Activated naive CD8-positive, alpha-beta T cell treated with anti-CD3 and anti-CD28 coated beads, Interleukin-2, amount 10 ng/mL, durations not matched to agents 7 days and 5 days (primary cell): ENCODE measurements at places on chromosomes 5 and 9. TPM values are rescaled to one million over a fixed set of nuclear protein-coding genes. Genes with fewer than 3 reads are reported as not detected.

DNA sequence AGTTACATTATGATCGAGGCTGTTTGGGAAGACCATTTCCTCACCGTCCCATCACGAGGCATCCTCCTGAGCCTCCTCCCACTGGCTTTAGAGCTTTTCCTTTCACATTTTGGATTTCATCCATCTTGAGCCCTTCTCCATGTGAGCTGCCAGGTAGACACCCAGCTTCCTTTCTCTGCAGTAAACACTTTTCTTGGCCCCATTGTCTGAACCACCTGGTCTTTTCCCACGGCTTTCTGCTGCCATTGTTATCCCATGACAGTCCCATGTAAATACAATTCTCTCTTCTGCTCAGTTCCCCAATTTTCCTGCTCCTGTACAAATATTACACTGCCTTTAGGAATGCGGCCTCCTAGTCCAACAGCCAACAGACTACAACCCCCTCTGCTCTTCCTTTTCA, 24.1 kb downstream of the UBE2QL1 start:
- no peak overlapping the region for H3K4me3 ChIP-seq
- no peaks in the 10 kb centered on the region for H3K4me1 ChIP-seq
- DNase-seq: no peak
- H3K27me3 ChIP-seq: peaks cover 6% of the 10 kb centered on the region
- no peak overlapping the region for H3K27ac ChIP-seq
- H3K36me3 ChIP-seq: no peaks in the 10 kb centered on the region

DNA sequence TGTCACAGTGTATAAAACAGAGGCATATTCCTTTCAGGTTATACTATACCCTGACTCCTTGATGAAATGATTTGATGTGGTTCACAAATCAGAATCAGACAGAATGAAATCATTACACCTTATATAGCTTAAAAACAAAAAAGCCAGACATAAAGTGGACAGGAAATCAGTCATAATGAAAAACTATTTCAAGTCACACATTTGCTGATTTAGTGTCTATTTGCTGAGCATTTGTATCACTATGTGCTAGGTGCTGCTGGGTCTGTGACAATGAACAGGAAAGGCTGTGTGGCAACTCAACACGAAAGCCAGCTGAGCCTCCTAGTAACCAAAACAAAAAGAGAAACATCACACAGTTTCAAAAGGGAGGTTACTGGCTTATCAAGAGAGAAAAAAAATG, 194.0 kb downstream of the EFNA5 start:
- no peaks in the 10 kb centered on the region for H3K36me3 ChIP-seq
- no peak overlapping the region for H3K4me3 ChIP-seq
- H3K27ac ChIP-seq: no peak overlapping the region
- peaks cover 3% of the 10 kb centered on the region for H3K4me1 ChIP-seq
- peaks cover 16% of the 10 kb centered on the region for H3K27me3 ChIP-seq
- no peak for DNase-seq

DNA sequence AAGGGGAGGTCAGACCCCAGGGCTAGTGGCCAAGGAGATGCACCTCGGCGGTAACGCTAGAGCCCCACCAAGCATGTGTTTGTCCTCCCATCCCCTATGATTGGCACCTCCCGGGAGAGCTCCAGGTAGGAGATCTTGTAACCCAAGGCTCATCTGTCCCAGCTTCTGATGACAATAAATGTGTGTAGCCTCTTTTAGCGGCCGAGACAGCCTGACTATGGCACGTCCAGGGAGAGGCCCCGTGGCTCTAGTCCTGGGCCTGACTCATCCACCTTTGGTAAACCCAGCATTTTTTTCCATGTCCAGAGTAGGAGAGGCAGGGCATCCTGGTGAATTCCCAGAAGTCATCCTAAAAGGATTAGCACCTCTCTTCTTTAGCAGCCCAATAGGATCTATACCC, 39.2 kb downstream of the IRF1 start:
- peaks cover 65% of the 10 kb centered on the region for H3K36me3 ChIP-seq
- peaks cover 49% of the 10 kb centered on the region for H3K4me1 ChIP-seq
- H3K27me3 ChIP-seq: no peaks in the 10 kb centered on the region
- DNase-seq: no peak

GRCh38 chr9:3049636-3050035, 205.7 kb upstream of the PUM3 start:
- H3K36me3 ChIP-seq: no peaks in the 10 kb centered on the region
- H3K4me3 ChIP-seq: no peak overlapping the region
- no peaks in the 10 kb centered on the region for H3K4me1 ChIP-seq
- H3K27ac ChIP-seq: no peak overlapping the region
- peaks cover 2% of the 10 kb centered on the region for H3K27me3 ChIP-seq

- H3K36me3 ChIP-seq: no peaks in the 10 kb centered on the region
- H3K27me3 ChIP-seq: peaks cover 19% of the 10 kb centered on the region
- no peak overlapping the region for H3K27ac ChIP-seq
- H3K4me3 ChIP-seq: no peak overlapping the region
Observed at GRCh38 chr9:69678843-69679538, 6.8 kb upstream of the APBA1 start.

DNA sequence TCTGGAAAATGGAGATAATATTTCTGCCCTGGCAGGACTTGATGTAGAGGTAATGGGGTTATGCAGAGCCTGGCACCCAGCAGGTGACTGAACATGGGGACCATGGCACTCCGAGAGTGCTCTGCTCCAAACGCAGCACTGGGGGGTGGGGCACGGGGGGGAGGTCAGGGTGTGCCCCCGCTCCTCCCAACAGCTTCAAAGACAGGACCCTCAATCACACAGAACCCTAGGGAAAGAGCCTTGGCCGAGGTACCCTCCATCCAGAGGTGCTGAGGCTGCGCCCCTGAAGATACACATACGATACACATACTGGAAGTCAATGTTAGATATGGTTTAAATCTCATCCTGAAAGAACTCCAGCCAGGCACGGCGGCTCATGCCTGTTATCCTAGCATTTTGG, 26.6 kb upstream of the CEP72 start:
- no peak for DNase-seq
- peaks cover 27% of the 10 kb centered on the region for H3K27me3 ChIP-seq
- H3K36me3 ChIP-seq: no peaks in the 10 kb centered on the region
- H3K27ac ChIP-seq: no peak overlapping the region
- H3K4me1 ChIP-seq: peaks cover 4% of the 10 kb centered on the region

DNA sequence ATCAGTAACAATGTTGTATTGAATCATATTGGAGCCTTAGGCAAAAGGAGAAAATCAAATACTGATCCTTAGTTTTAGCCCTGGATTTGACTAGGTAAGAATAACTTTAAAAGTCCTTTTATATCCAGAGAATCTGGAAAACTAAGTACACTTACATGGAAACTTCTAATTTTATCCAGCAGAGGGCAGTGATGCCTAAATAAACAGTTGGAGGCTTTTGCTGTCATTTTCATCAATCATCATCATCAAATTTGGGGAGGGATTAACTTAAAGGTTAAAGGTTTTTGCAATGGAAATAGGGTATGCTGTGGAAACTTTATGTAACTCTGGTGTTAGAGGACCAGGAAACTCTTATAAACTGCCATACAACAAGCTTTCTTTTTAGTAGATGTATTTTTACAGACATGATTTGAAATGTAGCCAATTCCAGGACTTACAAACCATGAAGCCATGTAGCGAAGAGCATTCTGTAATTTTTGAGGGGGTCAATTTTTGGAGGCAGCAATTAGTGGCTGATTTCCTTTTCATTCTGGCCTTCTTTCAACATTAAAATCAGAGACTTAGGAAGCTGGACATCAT, 112.7 kb downstream of the OSTF1 start:
- DNase-seq: no peak
- H3K27me3 ChIP-seq: peaks cover 2% of the 10 kb centered on the region
- no peak overlapping the region for H3K4me3 ChIP-seq
- no peaks in the 10 kb centered on the region for H3K36me3 ChIP-seq
- no peak overlapping the region for H3K27ac ChIP-seq
- H3K4me1 ChIP-seq: peaks cover 2% of the 10 kb centered on the region

- H3K36me3 ChIP-seq: peaks cover 1% of the 10 kb centered on the region
- H3K4me1 ChIP-seq: peaks cover 13% of the 10 kb centered on the region
- H3K27ac ChIP-seq: peak overlapping the region; percentile 65
- no peak for DNase-seq
Observed at GRCh38 chr5:77379558-77380061, 112.5 kb downstream of the WDR41 start.

DNA sequence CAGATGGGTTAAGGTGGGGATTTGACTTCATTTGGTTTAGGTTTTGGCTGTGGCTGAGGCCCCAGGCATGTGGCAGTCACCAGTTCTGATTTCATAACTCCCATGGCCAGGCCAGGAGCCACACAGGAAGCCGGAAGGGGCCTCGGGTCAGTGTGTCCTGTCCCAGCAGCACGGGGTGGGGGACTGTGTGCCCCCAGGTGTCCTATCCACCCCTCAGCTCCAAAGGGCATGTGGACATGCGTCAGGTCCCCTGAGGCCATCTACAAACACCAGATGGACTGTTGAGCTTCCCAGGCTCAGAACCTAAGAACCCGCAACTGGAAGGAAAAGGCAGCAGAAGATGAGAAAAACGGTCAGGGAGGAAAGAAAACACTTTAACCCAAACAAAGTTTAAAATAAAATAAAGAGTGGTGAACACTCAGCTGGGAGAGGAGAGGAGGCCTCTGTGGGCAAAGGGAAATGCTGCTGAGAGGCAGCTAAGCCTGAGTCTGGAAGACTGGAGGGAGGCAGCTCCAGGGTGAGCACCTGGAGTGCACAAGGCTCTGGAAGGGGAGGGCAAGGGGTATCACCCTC, 260.8 kb downstream of the AUH start:
- H3K36me3 ChIP-seq: peaks cover 11% of the 10 kb centered on the region
- H3K4me1 ChIP-seq: peaks cover 49% of the 10 kb centered on the region
- DNase-seq: no peak
- peak overlapping the region; percentile 80 for H3K4me3 ChIP-seq
- no peaks in the 10 kb centered on the region for H3K27me3 ChIP-seq
- H3K27ac ChIP-seq: peak overlapping the region; percentile 91

DNA sequence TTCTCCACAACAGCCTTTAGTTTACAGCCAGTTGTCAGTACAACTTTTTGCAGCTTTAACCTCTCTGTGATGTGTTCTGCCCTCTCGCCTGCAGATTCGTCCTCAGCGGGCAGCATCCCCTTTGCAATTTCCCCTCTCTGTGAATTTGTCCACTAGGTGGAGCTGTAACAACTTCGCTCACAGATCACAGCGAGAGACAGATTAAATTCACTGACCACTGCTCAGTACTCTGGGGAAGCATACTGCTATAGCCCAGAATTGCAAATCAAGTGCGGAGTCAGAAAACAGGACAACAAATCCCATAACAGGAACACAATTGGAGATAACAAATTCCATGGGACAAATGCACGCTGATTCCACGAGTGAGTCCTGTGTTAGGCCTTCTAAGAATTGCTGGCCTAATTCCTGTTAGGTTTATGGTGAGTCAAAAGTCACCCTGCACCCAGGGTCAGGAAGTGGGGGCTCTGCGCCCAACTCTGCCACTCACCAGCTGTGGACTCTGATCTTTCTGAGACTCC, 2124.9 kb downstream of the MAT2B start:
- no peak overlapping the region for H3K27ac ChIP-seq
- no peaks in the 10 kb centered on the region for H3K27me3 ChIP-seq
- no peak for DNase-seq
- H3K4me3 ChIP-seq: no peak overlapping the region
- no peaks in the 10 kb centered on the region for H3K4me1 ChIP-seq

GRCh38 chr9:35650341-35651158, at the start of gene SIT1:
SIT1 (minus strand) TSS chr9:35650931; CDS start chr9:35650853, 78 bp downstream.
- peak within 1 kb of the TSS; percentile 90 for H3K27ac ChIP-seq
- no peaks in the 10 kb centered on the region for H3K27me3 ChIP-seq
- H3K4me3 ChIP-seq: peak within 1 kb of the TSS; percentile 87
- H3K36me3 ChIP-seq: peaks cover 15% of the 10 kb centered on the region
- H3K4me1 ChIP-seq: peaks cover 33% of the 10 kb centered on the region

DNA sequence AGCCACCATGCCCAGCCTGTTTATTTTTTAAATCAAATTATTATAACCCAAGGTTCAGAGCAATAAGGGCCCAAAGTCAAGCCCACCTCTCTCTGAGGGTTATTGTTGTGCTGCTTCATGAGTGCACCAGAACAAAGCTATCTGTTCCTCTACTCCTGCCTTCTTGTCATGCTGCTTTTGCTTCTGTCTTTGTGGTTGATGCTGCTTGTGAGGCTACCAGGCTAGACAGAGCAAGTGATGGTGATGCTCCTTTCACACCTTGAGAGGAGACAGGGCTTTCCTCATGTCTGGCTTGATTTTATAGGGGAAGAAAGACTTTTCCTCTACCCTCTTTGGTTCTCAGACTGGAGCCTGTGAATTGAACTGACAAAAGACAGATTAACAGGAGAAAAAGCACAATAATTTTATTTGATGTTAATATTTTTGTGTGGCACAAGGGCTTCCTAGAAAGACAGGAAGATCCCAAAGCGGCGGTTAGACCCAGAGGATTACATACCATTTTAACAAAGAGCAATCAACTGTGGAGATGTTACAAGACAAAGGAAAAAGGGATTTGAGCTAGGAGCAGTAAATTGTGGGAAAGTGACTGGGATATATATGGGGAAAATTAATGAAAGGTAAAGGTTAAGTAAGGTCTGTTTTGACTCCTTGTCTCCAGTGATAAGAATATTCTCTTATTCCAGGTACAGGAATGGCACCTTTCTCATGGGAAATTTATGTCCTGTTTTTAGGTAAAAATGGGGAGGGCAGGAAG, 4.4 kb upstream of the CD180 start:
- peaks cover 33% of the 10 kb centered on the region for H3K36me3 ChIP-seq
- no peaks in the 10 kb centered on the region for H3K27me3 ChIP-seq
- peaks cover 58% of the 10 kb centered on the region for H3K4me1 ChIP-seq
- H3K27ac ChIP-seq: peak overlapping the region; percentile 32
- no peak overlapping the region for H3K4me3 ChIP-seq
- DNase-seq: no peak

- no peaks in the 10 kb centered on the region for H3K4me1 ChIP-seq
- H3K4me3 ChIP-seq: no peak overlapping the region
- no peaks in the 10 kb centered on the region for H3K36me3 ChIP-seq
- DNase-seq: no peak
Observed at GRCh38 chr5:20434786-20435185, 446.8 kb upstream of the CDH18 start.

DNA sequence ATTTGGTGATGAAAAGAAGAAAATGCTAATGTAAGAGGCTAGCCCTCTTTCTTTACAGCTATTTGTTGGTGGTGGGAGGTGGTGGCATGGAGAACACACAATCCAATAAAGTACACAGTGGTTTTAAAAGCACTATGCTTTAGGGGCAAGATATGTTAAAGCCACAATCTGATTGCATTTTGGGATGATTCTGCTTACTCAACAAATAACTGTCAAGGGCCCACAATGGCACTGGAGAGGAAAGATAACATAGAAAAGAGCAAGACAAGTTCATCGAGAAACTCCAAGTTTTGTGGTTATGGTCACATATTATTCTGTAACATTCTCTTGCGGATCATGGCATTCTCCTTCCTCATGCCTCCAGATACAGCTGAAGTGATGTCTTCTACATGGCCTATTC, 38.8 kb downstream of the OTP start:
- no peaks in the 10 kb centered on the region for H3K4me1 ChIP-seq
- peaks cover 28% of the 10 kb centered on the region for H3K27me3 ChIP-seq
- H3K27ac ChIP-seq: no peak overlapping the region
- no peak for DNase-seq

- H3K36me3 ChIP-seq: no peaks in the 10 kb centered on the region
- DNase-seq: no peak
- no peak overlapping the region for H3K4me3 ChIP-seq
- H3K27ac ChIP-seq: no peak overlapping the region
- H3K27me3 ChIP-seq: peaks cover 16% of the 10 kb centered on the region
- no peaks in the 10 kb centered on the region for H3K4me1 ChIP-seq
Observed at GRCh38 chr9:99350461-99350860, 128.4 kb downstream of the SEC61B start.

Gene FGD3
- 160 TPM for total RNA-seq

Gene SH3RF2
- total RNA-seq: not detected

Gene LCNL1
- total RNA-seq: 0.48 TPM
